ENCODE measurements at places on chromosomes 6 and 20. TPM values are rescaled to one million over a fixed set of nuclear protein-coding genes. Genes with fewer than 3 reads are reported as not detected.

DNA sequence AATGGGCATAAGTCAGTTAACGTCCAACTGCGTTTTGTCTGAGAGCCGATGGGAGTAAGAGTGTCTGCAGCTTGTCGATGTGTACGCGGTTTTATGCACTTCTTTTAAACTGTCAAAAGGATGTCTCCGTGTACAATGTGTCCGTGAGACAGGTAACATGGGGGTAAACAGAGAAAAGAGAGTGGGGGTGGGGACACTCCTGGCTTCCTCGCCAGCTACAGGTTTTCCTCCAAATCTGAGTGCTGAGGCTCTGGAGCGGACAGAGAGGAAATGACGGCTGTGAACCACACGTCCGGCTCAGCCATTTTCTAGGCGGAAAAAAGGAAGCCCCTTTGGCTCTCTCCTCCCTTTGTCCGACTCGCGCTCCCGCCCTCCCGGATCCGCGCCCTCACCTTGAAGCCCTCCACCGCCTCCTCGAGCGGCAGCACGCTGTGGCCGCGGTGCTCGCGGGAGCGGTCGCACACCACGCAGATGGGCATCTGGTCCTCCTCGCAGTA is 916 bp downstream of the TRIM27 start:
- DNase-seq: peak; percentile 23

DNA sequence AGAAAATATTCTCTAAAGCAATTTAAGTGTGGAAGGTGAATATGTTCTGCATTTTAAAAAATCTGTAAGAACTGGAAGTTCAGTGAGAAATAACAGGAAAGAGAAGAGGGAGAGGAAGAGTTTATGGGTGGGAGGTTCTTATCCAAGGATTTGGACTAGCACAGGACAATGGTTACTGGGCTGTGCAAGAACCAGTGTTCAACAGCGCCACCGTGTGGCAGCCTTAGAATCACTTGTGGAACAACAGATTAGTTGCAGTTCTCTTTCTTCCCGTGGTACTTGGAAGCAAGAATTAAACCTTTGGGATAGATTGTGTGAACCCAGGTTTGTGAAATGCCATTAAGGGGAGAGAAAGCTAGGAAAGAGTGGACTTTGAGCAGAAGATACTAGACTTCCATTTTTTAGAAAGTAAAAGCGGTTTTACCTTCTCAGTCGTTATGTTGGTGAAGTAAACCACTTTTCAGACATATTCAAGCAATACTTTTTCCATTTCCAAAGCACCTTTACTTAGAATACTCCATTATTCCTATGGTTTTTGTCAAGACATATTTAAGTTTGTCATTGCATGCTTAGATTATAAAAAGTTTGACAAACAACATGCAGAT is 436.7 kb downstream of the RNF144B start:
- DNase-seq: peak; percentile 26

DNA sequence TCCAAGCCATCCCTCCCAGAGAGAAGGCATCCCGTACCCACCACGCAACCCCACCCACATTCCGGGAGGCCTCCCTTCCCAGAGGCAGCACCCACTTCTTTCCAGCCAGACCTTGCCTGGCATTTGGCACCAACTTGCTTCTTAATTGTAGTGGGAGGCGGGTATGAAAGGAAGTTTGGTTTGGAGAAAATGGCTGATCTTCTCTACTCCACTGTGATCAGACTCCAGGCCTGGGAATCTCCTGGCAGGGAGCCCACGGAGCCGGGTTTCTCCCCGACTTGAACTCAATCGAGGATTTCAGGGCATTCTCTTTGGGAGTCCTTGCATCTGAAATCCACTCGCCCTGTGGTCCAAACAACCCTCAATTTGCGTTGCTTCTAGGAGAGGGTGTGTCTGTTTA is 107.1 kb downstream of the ZDHHC14 start:
- DNase-seq: no peak

DNA sequence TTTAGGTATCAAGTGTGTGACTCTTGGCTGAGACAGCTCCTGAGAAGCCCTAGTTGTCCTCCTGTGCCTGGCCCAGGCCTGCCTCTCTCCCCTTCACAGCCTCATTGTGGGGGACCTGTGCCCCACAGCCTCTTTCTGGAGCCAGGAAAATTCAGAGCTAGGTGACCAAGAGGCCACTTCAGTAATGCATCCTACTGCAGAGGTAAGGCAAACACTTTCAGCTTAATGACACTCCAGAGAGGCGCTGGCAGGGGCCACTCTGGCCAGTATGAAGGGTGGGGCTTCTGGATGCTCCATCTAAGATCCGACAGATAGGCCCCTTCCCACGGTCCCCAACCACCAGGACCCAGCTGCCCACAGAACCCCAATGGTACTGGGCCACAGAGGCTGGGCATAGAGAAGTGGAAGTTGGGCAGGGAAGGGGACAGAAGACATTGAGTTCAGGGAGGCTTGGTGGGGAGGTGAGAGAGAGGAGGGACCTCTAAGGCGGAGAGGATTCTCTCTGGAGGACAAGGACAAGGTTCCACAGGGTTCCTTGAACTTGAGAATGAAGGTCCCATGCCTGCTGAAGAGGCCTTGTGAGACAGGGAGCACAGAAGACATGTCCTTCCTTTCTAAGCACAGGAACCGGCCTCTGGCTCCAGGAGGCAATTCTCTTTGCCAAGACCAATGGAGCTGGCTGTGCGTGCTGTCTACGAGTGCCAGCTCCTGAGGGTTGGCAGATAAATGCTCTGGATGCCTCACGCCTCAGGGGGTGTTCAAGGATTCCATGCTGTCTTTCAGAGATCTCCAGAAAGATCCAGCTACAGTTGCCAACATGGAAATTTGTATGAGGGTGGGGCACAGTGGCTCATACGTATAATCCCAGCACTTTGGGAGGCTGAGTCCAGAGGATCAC is 46.4 kb upstream of the TGM2 start:
- DNase-seq: no peak

- no peak for DNase-seq
These were observed 195.7 kb downstream of the CD83 start for GRCh38 chr6:14313248-14313647.

- no peak for DNase-seq
These were observed 443.9 kb downstream of the CDKAL1 start for GRCh38 chr6:20978151-20978614.

GRCh38 chr6:12250383-12250770 is 39.8 kb upstream of the EDN1 start:
- DNase-seq: no peak

GRCh38 chr6:79133173-79133572 is 55.1 kb upstream of the PHIP start:
- DNase-seq: no peak

- peak; percentile 94 for DNase-seq
These were observed 177.8 kb upstream of the ECI2 start for GRCh38 chr6:4313044-4313686.

DNA sequence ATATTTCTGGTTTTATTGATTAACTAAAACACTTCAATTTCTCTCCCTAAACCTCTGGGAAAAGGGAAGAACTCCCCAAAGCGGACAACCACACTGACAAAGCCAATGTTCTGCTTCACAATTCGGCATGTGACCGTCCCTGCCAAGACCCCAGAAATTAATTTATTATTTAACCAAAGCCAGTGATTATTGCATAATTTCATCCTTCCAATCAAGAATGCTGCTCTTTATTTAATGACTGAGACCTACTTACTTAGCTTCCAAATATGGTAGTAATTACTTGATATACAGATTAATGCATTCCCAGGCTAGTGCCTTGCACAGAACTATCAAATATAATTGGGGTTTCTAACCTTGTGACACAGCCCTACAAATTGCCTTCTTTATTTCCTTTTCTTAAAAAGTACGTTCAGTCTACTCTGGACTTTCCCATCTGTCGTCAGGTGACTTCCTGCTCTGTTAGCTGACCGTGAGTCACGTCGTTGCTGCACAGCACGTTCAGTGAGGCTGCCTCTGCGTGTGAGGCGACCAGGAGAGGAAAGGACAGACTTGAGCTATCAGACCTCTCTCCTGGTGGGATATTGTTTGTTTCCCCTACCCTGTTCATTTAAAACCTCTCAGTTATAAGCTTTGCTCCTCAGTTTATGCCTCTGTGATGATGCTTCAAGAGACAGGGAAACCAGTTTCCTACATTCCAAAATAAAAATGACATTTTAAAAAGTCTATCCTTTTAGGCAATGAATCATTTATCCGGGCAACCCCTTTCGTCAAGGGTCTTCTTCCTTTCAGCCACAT is 55.7 kb upstream of the TNFAIP3 start:
- peak; percentile 84 for DNase-seq

DNA sequence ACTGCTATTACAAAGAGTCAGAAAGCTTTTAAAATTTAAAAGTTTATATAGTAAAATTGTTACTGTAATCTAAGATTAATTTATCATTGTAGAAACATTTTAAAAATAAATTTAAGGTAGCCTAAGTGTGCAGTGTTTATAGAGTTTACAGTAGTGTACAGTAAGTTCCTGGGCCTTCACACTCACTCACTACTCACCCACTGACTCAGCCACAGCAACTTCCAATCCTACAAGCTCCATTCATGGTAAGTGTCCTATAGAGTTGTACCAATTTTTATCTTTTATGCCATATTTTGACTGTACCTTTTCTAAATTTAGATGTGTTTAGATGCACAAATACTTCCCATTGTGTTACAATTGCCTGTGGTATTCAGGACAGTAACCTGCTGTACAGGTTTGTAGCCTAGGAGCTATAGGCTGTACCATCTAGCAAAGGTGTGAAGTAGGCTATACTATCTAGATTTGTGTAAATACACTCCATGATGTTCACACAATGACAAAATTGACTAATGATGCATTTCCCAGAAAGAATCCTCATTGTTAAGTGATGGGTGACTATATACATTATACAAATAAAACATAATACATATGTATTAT is 10.2 kb upstream of the TMEM170B start:
- no peak for DNase-seq

- DNase-seq: no peak
These were observed 147.4 kb downstream of the BACH2 start for GRCh38 chr6:90149280-90149679.

GRCh38 chr6:15495375-15495901 is 167.4 kb downstream of the DTNBP1 start:
- DNase-seq: no peak

- no peak for DNase-seq
These were observed 326.3 kb downstream of the RIMS1 start for GRCh38 chr6:72212686-72213085.

DNA sequence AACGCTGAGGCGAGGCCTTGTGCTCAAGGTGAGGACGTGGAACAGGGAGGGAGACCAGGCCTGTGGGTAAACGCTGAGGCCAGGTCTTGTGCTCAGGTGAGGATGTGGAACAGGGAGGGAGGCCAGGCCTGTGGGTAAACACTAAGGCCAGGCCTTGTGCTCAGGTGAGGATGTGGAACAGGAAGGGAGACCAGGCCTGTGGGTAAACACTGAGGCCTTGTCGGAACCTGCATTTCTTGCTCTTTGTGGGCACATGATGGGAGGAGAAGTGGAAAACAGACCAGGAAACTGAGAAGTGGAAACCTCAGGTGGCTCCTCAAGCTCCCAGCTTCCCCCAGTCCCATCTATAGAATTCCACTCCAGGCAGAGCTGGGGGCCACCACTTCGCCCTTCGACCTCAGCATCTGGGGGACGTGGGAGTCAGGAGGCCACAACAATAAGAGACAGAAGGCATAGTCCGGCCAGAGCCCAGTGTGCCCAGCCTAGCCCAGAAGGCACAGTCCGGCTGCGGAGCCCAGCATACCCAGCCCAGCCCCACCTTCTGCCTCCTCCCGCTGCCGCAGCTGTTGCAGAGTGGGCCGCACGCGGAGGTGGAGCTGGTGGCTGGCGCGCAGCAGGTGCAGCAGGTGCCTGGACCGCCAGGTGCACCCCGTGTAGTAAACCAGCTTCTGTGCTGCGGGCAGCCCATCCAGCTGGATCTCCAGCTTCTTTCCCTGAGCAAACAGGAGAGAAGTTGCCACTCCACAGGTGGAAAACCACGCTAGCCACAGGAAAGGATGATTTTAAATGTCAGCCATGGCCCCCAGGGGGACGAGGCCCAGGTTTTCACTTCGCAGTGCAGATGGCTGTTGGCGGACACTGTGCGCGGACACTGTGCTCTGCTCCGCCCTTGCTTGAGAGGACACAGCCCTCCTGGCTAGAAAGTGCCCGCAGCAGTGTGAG is 17.5 kb downstream of the FRMD1 start:
- DNase-seq: no peak

DNA sequence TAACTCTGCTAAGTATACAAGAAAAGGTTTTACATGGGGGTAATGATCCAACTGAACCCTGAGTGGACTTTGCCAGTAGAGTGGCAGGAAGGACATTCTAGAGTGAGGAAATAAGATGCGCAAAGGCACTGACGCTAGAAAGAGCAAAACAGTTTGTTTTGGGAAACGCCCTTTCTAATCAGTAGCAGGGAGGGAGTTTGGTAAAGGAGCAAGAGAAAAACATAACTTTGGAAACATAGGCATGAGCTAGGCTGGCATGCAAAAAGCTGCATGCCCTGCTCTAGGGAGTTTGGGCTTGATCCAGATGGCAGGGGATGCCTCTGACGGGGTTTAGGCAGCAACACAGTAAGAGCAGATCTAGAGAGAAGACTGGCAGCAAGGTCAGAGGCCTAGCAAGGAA is 135.2 kb downstream of the DST start:
- DNase-seq: no peak

GRCh38 chr6:16486661-16487060 is 248.3 kb downstream of the GMPR start:
- no peak for DNase-seq

DNA sequence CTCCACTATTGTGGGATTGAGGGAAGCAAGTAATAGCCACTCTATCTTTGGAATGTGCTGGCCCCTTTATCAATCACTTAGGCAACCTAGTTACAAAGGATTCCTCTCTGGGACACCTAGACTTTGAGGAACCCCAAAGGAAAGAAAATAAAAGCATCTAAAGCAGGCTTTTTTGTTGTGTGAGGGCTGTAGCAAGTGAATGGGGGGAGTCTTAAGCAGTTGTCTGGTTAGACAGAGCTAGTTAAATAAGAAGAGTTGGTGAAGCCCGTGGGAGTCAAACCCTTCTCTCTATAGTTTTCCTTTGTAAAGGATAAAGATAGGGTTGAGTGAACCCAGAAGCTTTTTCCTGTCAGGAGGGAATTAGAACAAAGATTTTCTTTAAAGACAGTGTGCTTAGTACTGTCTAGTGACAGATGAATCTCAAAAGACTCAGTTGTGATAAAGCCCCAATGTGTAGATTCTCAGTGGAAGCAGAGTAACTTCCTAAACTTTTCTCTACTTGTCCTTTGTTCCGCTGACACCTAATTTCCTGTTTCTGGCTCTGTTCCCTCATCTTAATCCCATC is 63.3 kb downstream of the HDGFL1 start:
- DNase-seq: no peak

DNA sequence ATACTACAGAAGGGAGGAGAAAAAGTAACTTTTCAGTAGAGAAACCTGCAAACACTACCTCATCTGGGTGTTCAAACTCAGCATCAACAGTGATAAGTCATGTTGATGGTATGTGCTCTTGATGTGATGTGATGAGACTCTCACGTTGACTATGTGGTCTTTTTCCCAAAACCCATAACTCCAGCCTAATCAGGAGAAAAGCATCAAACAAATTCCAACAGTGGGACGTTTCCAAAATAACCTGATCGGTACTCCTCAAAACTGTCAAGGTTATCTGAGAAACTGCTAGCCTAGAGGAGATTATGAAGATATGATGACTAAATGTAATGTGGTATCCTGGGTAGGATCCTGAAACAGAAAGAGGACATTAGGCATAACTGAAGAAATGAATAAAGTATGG is 41.9 kb upstream of the TAB2 start:
- no peak for DNase-seq

GRCh38 chr6:168844821-168845609 is 404.0 kb downstream of the SMOC2 start:
- DNase-seq: no peak

The HDAC2 gene
- 98.6 TPM for total RNA-seq

The RSPH4A gene
- not detected for total RNA-seq

The TSBP1 gene
- not detected for total RNA-seq

The EPPIN gene
- not detected for total RNA-seq

The CST5 gene
- not detected for total RNA-seq

The ABHD16A gene
- 40.9 TPM for total RNA-seq

The AGPAT4 gene
- 4.4 TPM for total RNA-seq

The SSTR4 gene
- not detected for total RNA-seq
